GM13976 (cell line): ENCODE measurements at places on chromosomes 3 and 15.

- DNase-seq: no peak
These were observed 801.6 kb downstream of the CADM2 start for GRCh38 chr3:85760342-85760741.

DNA sequence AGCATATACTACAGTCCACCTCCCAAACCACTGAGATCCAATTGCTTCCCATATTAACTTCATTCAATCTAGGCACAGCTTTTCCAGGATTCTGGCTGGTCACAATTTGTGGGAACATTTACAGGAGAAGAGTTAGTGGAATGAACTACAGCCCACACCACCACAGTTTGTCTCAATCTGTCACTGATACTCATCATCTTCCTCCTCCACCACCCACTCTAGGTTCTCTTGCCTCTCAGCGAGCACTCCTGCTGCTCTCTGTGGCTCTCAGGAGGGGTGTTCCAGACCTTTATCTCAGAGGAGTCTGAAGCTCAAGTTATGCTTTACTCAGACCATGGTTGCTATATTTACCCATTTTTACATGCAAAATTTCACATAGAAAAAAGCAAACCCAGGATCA, 25.9 kb upstream of the PLA2G4D start:
- DNase-seq: no peak

- no peak for DNase-seq
These were observed 57.4 kb downstream of the APBA2 start for GRCh38 chr15:28943146-28943545.

DNA sequence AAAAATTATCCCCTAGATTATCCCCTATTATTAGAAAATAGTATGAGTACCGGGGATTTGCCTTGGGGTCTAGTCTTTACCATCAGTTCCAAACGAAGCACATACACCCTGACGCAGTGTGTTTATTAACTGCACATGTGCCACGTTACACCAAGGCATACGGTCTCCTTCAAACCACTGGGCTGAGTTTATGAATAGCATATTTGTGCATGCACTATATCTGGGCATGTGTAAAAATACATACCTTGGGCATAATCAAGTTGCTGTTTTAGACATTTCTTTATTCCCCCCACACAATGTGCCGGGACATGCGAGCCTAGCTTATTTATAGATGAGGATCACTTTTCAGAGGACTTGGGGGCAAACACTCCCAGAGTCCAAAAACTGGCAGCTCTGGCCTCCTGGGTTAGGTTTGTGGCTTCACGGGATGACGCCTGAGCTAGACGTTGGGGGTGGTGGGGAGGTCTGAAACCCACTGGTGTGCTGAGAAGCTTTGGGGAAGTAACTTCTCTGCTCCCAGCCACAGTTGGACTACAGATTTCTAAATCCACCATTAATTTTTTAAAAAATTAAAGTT, 16.2 kb downstream of the IGDCC4 start:
- DNase-seq: no peak
